ENCODE measurements at places on chromosomes 3 and 15. TPM values are rescaled to one million over a fixed set of nuclear protein-coding genes. Genes with fewer than 3 reads are reported as not detected.

GRCh38 chr3:156826896-156827882, 1.0 kb downstream of the LEKR1 start:
- no peak for DNase-seq
- no peaks in the 10 kb centered on the region for H3K36me3 ChIP-seq
- peak overlapping the region; percentile 65 for H3K4me3 ChIP-seq

- H3K27me3 ChIP-seq = no peaks in the 10 kb centered on the region
- H3K27ac ChIP-seq = no peak overlapping the region
- no peak overlapping the region for H3K4me3 ChIP-seq
- no peaks in the 10 kb centered on the region for H3K36me3 ChIP-seq
- H3K4me1 ChIP-seq = no peaks in the 10 kb centered on the region
Observed at GRCh38 chr3:191484461-191484860, 23.5 kb downstream of the PYDC2 start.

- no peak for DNase-seq
- H3K4me3 ChIP-seq = no peak overlapping the region
- no peak overlapping the region for H3K27ac ChIP-seq
Observed at GRCh38 chr15:68834346-68834745, 13.7 kb upstream of the ANP32A start.

Gene MCF2L2
- total RNA-seq = 4.6 TPM

Gene ATR
- total RNA-seq = 23.2 TPM

Gene GOLGA6A
- total RNA-seq = not detected

Gene RPP25
- 4.7 TPM for total RNA-seq
